Hematopoietic multipotent progenitor cell treated with erythropoietin and hydrocortisone succinate and interleukin-3 and kit ligand, for 4 days (in vitro differentiated cells): ENCODE measurements at places on chromosomes 12 and 14.

GRCh38 chr14:91374879-91375702, 42.5 kb downstream of the CCDC88C start:
- no peak for DNase-seq

GRCh38 chr14:104686624-104687517, 2.5 kb upstream of the INF2 start:
- no peak for DNase-seq

- no peak for DNase-seq
Observed at GRCh38 chr12:49702676-49703215, 4.5 kb downstream of the FMNL3 start.

DNA sequence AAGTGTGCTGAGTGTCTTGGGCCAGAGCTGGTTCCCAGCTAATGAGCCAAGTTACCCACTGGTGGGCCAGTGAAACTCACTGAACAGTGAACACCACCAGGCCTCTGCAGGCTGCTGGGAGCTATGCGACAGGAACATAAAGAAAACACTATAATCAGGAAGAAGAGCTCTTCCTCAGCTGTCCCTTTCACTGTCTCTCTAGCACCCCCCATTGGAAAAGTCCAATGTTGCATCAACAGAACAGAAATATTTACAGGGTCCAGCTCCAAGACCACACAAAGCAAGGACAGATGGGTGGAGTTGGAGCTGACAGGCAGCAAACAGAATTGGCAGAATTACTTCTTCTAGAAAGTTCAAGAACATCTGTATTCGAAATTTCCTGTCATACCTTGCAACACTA, 903.6 kb upstream of the TMEM132C start:
- DNase-seq = peak; percentile 23

DNA sequence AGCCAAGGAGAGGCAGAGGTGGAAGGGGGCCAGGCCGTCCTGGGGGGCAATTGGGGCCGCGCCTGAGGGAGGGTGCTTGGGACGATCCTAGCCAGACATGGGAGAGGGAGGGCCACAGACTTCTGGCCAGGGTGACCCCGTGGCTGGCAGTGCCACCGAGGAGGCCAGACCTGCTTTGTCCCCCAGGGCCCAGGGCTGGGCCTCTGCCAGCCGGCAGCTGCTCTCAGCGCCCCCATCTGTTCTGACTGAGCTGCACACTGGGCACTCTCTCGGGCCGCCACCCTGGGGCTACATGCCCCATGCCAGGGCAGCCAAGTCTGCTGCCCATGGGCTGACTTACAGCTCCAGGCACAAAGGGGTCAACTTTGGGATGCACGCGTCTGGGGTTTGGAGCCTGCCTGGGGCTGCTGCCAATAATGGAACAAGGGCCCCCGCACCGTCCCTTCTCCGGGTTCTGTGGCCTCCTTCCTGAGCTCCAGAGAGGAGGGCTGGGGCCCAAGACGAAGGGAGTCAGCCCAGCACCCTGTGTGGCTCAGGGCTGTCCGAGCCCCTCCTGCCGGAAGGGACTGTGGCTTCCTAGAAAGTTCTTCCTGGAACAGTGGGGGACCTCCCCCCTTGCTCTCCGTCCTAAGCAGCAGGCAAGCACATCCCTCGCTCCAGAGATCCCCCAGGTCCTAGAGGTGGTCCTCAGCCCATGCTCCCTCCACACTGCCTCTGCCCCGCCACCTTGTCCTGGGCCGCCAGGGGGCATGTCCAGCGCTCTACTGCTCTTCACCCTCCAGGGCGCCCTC, 1.1 kb downstream of the ADSS1 start:
- DNase-seq = peak; percentile 49

GRCh38 chr12:112031472-112031871, 18.2 kb downstream of the ERP29 start:
- no peak for DNase-seq

DNA sequence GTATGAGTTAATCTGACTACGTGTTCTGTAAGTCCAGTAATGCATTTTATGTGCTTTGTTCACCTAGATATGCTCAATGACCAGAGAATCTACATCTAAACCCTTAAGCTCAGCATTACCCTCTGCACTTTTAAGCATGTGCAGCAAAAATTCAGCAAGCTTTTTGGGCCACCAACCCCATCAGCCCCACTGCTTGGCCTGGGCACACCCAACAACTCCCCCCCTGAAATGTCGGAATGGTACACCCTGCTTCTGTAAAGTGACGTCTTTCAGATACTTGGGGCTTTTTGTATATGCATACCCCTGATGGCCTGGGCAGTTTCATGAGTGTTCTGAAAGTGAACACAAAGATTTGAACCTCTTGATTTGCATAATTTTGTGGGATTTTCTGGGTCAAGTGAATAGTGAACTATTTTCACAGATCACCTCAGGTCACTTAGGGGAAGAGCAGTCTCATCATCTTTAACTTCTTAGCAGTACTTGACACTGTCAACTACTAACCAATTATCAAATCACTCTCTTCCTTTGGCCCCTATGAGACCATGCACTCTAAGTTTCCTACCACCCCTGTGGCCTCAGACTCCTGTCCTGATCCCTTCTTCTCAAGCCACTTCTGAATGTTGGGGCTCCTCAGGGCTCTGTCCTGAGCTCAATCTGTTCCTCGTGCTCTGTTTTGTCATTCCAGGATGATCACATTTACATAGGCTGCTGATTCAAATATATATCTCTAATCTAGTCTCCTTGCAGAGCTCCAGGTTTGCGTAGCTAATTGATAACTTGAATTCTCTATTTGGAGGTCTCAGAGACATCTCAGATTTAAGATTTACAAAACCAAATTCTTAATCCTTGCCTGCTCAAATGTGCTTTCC, 36.3 kb upstream of the PPM1A start:
- no peak for DNase-seq

DNA sequence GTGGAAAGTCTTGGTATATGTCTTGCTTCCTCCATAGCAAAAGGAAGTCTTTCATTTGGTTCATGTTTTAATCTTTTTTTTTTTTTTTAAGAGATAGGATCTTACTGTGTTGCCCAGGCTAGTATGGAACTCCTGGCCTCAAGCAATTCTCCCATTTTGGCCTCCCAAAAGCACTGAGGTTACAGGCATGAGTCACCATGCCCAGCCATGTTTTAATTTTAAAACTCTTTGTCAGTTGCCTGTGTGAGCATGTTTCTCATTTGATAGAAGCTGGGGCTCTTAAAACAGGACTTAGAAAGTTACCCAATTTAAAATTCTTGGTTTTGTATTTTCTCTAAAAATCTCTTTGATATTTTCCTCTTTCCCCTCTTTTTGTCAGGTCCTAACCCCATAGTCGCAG, 45.0 kb upstream of the REP15 start:
- DNase-seq = no peak

DNA sequence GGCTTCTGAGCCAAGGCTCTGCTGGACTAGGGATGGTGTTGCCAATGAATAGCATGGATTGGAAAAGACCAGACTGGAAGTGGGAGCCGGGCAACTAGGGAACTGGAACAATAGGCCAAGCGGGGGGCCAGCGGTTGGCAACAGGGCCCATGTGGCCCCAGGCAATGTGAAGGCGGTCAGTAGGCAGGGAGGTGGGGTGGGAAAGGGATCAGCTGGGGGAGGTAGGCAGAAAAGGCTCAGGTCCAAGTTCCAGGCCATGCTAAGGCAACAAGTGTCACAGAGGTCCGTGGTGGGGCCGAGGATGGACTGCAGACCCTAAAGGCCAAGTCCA, 14.9 kb upstream of the MLXIP start:
- no peak for DNase-seq

DNA sequence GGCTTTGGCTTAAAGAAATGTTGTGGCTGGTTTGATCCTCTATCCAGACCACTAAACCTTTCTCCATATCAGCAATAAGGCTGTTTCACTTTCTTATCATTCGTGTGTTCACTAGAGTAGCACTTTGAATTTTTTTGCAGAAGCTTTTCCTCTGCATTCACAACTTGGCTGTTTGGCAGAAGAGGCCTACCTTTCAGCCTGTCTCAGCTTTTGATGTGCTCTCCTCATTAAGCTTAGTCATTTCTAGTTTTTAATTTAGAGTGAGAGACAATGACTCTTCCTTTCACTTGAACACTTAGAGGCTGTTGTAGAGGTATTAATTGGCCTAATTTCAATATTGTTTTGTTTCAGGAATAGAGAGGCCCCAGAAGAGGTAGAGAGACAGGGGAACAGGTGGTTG, 13.8 kb downstream of the KCNMB4 start:
- DNase-seq = no peak

DNA sequence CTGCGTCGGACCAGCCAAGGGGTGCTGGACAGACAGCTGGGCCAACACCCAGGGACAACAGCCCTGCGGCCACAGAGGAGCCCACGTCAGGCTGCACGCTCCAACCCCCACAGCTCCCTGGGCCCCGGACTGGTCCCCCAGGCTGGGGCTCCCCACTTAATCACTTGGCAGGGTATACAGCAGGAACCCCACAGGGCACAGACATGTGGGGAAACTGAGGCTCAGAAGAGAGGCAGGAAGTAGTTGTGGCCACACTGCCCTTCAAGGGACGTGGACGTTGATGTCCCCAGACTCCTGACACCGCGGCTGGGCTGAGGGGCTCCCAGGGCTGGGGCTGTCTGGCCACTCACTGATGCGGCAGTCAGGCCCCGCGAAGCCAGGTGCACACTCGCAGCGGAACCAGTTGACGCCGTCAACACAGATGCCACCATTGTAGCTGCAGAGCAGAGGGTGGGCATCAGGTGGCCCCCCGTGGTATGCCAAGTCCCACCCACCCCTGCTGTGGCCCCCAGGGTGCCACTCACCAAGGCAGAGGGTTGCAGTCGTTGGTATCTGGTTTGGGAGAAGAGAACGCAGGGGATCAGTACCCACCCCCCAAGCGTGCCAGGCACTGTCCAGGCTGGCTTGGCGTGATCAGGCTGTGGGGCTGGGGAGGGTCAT, 21.5 kb downstream of the JAG2 start:
- DNase-seq = no peak

GRCh38 chr12:6548966-6549683, 6.7 kb downstream of the IFFO1 start:
- no peak for DNase-seq
